ENCODE measurements at places on chromosomes 3 and 15.

DNA sequence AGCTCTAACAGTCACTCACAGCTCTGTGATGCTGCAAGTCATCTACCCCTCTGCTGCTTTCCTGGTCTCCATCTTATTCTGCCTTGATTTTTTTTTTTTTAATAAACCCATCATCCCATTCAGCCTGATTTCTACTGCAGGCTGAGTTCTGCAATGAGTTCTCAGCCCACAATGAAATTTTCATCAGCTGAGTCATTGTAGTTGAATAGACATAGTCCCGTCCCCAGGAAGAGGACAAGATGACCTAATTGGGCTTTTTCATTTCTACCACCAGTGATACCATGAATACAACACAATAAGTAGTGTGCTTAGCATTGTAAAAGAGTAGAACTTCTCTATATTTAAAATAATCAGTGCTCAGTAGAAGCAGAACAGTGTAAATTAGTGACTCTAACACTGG is 59.3 kb downstream of the C3orf85 start:
- DNase-seq, result no peak

- no peak for DNase-seq
Observed at GRCh38 chr3:152769523-152769922, 65.4 kb upstream of the P2RY1 start.

GRCh38 chr15:75843678-75844581 is 683 bp downstream of the UBE2Q2 start:
- DNase-seq, result peak; percentile 25

DNA sequence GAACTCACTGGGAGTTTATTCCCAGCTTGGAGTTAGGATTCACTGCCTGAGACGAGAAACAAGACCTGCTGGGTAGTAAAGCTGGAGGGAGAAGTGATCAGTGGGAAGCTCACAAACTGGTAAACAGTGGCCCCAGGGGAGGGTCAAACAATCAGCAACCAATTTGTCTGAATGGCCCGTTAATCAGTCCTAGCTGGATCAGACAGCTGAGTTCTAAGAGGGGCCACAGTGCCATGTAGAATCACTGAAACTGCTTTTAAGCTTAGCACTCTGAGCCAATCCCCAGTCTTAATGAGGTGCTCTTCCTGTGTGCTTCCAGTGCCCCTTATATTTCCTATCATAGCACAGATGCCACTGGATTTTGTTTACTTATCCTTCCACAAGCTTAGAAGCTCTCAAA is 591.7 kb downstream of the RSL24D1 start:
- no peak for DNase-seq

GRCh38 chr3:6994081-6994668 is 133.3 kb downstream of the GRM7 start:
- DNase-seq, result no peak

DNA sequence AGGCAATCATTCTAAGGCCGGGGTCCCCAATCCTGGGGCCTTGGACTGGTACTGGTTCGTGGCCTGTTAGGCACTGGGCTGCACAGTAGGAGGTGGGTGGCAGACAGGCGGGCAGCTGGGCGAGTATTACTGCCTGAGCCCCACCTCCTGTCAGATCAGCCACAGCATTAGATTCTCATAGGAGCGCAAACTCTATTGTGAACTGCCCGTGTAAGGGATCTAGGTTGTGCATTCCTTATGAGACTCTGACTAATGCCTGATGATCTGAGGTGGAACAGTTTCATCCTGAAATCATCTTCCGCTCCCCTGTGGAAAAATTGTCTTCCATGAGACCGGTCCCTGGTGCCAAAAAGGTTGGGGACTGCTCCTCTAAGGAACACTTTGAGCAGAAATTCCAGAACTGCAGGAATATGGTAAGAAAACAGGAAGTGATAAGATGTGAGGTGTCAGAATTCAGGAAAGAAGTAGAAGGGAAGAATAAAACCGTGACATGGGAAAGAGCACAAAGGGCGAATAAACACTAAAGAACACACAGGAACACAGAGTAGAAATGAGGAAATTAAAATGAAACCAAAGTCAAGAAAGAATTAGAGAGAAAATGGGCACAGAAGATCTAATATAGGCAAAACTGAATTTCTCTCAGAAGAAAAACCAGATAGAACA is 57.6 kb downstream of the PDCD6IP start:
- no peak for DNase-seq

DNA sequence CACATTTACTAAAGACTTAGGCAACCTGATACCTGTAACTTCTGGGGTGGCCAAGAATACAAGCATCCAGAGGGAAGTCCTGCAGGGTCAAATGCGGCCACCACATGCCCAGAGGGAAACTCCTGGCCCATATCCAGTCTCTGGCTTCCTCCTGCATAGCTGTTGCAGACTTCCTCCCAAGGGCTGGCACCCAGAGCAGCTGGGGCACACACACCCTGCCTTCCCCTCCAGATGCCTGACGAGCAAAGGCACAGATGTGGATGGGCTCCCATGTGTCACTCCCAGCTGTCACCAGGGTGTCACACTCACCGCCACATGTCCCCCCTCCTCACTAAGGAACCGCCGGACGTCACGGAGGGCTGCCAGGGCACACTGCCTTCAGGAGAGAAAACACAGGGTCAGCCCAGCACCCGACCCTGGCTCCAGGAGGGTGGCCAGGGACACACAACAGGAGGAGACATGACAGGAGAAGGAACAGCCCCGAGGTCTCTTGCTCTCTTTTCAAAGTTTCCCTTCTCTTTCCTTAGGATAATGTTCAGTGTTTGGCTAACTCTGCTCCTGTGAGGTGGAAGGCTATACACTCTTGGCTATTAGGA is 13.2 kb downstream of the PFKFB4 start:
- no peak for DNase-seq

DNA sequence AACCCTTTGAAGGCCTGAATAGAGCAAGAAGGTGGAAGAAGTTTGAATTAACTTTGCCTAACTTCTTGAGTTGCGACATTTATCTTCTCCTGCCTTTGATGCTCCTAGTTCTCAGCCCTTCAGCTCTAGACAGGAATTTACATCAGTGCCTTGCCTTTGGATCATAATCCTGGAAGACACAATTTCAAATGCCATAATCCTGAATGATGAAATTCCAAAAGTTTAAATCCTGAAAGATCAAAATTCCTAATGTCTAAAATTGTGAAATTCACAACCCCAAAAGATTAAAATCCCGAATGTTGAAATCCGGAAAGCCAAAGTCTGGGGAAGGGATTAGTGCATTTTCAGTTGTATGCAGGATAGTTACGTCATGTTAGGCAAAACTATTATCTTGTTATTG is 166.6 kb upstream of the PDZRN3 start:
- DNase-seq, result no peak

- DNase-seq, result no peak
Observed at GRCh38 chr15:34795267-34796081, at the start of gene ACTC1. Gene ACTC1, minus strand, starts transcription at chr15:34795549. Its CDS starts 741 bp downstream, at chr15:34794808.

DNA sequence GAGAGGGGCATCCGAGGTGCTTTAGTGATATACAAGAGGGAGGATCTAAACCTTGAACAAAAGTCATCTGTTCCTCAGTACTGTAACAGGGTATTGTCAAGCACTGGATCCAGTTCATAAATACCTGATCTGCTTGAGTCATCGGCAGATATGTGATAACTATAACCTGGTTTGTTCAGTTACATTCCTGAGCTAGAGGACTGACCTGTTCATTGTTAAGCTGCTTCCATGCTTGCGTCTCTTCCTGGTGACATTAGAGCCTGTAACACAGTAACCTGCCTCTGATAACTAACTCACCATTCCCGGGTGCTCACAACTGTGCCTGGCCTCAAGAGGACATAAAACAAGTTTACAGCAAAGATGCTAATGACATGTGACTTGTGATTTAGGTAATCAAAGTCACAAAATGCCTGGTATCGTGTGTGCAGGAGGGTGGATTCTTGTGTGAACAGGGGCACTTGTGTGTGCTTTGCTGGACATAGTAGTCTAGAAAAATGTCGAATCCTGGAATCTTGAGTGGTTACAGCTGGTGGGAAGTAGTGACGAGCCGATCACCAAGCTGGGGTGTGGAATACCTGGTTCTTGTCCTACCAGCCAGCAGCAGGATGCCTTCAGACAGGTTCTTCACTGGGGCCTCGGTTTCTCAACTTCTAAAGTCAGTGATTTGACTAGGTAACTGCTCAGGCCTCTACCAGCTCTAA is 30.9 kb upstream of the POLR2M start:
- no peak for DNase-seq

- DNase-seq, result no peak
Observed at GRCh38 chr15:99981191-99981647, 248.0 kb upstream of the LYSMD4 start.

DNA sequence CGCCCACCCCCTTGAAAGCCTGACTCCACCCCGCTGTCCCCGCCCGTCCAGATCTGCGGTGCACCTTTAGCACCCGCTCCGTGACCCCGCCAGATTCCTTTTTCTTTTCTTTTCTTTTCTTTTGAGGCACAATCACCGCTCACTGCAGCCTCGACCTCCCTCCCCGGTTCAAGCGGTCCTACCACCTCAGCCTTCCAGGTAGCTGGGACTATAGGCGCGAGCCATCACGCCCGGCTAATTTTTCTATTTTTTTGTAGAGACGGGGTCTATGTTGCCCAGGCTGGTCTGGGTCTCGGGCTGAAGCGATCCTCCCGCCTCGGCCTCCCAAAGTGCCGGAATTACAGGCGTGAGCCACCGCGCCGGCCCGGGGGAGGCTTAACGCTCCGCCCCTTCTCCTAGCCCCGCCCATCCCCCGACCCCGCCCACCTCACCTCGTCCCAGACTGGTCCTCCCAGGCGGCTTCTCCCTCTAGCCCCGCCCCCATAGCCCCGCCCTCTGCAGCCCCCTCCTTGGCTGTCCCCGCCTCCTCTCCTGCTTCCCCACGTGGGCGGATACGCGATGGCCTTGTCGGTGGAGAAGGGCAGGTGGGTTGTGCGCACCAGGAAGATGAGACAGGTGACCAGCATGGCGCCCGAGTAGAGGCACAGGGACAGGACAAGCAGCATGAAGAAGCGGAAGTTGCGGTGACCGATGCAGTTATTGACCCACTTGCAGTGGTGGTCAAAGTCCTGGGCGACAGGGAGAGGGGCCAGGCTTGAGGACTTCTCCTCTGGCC is 3.2 kb downstream of the ZDHHC19 start:
- DNase-seq, result no peak

GRCh38 chr3:169348929-169349621 is 314.4 kb downstream of the MECOM start:
- no peak for DNase-seq

DNA sequence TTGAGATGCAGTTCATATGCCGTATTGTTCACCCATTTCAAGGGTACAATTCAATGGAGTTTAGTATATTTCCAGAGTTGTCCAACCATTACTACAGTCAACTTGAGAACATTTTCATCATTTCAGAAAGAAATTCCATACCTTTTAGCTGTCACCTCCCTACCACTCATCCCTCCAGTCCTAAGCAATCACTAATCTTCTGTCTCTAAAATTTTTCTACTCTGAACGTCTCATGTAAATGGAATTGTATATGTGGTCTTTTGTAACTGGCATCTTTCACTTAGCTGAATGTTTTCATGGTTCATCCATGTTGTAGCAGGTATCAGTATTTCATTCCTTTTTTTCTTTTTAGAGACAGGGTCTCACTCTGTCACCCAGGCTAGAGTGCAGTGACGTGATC is 51.1 kb downstream of the CMTM7 start:
- no peak for DNase-seq

DNA sequence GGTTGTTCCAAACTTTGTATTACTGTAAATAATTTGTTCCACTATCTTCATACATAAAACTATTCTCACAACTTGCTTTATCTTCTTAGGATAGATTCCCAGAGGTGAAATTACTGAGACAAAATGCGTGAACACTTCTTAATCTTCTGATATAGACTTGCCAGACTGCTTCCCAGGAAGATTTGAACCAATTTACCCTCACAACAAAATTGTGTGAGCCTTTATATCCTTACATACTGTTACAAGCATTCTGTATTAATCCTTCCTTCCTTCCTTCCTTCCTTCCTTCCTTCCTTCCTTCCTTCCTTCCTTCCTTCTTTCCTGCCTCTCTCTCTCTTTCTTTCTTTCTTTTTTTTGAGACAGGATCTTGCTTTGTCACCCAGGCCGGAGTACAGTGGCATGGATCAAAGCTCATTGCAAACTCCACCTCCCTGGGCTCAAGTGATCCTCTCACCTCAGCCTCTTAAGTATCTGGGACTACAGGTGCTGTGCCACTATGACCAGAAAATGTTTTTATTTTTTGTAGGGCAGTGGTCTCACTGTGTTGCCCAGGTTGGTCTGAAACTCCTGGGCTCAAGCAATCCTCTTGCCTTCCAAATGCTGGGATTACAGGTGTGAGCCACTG is 57.1 kb upstream of the SSR3 start:
- DNase-seq, result no peak

DNA sequence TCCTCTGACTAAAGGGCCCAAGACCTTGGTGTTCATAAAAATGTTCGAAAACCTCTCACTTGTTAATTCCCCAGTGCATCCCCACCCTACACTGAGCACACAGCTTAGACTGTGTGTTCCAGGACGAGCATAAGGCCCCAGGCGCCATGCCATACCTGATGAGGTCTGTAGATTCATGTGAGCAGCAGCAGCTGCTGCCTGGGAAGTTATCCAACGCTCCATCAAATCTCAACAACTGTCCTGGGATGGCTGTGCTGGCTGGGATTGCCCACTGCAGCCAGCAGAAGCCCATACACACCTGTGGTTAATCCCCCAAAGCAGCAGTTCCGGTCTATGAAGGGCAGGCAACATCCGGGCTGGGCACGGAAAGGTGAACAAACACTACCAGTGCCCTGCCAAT is 391.2 kb downstream of the IL20RB start:
- no peak for DNase-seq

- no peak for DNase-seq
Observed at GRCh38 chr3:11006986-11007933, 14.7 kb downstream of the SLC6A1 start.

GRCh38 chr15:64525828-64526530 is 65.6 kb downstream of the ZNF609 start:
- DNase-seq, result no peak

- DNase-seq, result no peak
Observed at GRCh38 chr15:99453637-99454030, 112.2 kb upstream of the MEF2A start.

DNA sequence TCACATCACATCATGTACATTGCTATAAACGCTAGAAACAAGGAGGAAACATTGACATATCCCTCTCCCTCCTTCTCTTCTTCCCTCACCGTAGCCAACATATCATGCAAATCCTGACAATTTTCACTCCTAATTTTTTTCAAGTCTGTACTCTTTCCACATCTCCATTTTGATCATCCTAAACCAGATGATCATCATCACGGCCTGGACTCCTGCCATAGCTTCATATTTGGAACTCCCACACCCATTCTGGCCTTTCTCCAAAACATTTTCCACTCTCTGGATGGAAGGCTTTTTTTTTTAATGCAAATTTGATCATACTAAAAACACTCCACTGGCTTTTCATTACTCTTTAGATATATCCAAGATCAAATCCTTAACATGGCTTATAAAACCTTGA is 248.0 kb upstream of the CNTN3 start:
- no peak for DNase-seq

Data from GM18507 (cell line).